ENCODE measurements at places on chromosomes 3 and 15.

DNA sequence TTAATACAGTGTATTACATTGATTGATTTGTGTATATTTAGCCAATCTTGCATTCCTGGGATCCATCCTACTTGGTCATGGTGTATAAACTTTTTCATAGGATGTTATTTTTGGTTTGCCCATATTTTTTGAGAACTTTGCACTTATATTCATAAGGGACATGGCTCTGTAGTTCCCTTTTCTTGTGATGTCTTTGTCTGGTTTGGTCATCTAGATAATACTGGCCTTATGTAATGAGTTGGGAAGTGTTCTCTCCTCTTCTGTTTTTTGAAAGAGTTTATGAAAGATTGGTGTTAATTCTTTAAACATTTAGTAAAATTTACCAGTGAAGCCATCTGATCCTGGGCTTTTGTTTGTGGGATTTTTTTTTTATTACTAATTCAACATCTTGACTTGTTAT is 9.6 kb downstream of the CHST13 start:
- no peak for DNase-seq

DNA sequence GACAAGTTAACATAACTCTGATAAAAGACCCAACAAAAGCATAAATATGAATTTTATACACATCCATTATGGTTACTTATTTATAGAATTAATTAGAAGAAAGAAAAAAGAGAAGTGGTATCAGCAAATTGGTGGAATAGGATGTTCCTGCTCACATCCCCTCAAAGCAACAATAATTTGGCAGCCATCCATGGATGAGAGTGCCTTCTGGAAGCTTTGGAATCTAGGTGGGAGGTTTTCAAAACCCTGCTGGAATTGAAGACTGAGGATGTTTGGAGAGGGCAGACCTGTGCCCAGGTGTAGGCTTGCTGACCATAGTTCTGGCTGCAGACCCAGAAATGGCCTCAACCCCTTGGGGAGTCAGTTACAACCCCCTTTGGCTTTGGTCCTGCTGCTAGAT is 91.2 kb downstream of the EDEM1 start:
- DNase-seq, result no peak

DNA sequence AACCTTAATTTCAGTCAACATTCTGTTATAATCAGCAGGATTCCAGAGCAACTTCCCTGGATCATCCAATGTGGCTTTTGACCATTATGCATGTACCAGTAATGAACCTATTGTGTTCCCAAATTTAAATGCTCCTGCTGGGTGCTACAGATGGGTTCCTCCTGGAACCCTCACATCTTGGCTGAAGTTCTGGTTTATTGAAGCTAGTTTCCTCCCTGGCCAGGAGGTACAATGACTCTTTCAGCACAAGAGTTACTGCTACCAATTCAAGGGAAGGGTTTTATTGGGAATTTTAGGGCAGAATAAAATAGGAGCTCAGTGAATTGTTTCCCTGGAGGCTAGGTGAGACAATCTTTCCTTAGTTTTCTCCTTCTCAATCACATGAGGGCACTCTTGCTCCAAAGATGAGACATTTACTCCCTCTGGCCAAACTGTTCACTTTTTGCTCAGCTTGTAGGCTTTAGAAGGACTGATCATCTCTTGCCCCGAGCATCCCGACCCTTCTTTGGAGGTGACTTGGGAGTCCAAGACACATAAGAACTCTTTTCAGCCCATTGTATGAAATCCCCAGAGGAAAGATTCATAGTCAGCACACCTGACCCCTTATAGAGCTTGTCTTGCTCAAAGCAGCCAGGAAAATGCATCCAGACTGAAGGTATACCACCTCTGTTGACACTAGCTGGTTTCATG is 8.8 kb upstream of the NPHP3 start:
- no peak for DNase-seq

DNA sequence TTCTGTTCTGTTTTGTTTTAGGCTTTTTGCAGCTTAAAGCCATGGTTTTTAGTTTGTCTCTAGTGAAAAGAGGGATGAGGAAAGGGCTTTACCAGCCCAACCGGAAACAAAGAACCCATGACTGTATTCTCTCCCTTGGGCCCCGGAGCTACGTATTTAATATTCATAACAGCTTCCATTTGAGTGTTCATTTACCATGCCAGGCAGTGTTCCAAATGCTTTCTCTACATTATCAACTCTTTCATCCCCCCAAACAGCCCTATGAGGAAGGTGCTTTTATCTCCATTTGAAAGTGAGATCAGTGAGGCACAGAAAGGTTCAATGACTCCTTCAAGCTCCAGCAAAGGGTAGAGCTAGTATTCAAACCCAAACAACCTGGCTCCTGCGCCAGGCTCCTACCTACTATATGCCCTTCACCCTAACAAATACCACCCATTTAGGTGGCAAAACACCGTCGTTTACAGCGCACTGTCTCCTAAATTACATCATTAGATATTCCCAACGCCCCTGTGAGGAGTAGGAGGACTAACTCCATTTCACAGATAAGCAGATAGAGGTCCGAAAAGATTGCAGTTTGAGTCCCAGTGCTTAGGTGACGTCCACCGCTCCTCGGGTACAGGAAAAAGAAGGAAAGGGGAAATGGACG is 27.9 kb downstream of the GTPBP8 start:
- no peak for DNase-seq

- no peak for DNase-seq
Measured at GRCh38 chr3:134327594-134327975, 46.7 kb downstream of the AMOTL2 start.

DNA sequence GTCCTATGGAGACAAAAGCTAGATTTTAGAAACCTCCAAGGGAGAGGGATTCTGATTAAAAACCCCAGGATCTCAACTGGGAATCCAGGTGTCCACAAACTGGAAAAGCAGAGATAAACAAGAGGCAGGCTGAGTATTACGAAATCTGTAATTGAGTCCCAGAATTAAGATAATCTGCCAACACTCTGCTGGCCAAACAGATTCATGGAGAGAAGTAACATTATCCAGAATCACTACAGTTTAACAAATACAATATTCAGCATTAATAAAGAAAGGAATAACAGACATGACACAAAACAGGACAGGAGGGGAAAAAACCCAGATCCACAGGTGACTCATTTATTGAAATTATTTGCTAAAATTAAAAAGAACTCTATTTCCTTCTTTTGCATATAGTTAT is 227.2 kb upstream of the NANOGP8 start:
- DNase-seq, result no peak
